Vagina (tissue), 2 donors: ENCODE measurements at places on chromosomes 2 and 18. TPM values are rescaled to one million over a fixed set of nuclear protein-coding genes. Genes with fewer than 3 reads are reported as not detected.

GRCh38 chr2:75527676-75528075, 33.1 kb downstream of the EVA1A start:
- H3K27ac ChIP-seq: no peak overlapping the region
- no peaks in the 10 kb centered on the region for H3K36me3 ChIP-seq
- no peak for DNase-seq
- no peak overlapping the region for H3K4me3 ChIP-seq
- H3K4me1 ChIP-seq: no peaks in the 10 kb centered on the region

- no peaks in the 10 kb centered on the region for H3K4me1 ChIP-seq
- H3K36me3 ChIP-seq: no peaks in the 10 kb centered on the region
- no peak for DNase-seq
These were observed 289.3 kb upstream of the ZSWIM2 start for GRCh38 chr2:187138265-187138664.

GRCh38 chr2:200609028-200609614, 23.3 kb downstream of the AOX1 start:
- H3K27ac ChIP-seq: no peak overlapping the region
- peaks cover 9% of the 10 kb centered on the region for H3K36me3 ChIP-seq
- no peaks in the 10 kb centered on the region for H3K27me3 ChIP-seq
- no peak for DNase-seq
- no peaks in the 10 kb centered on the region for H3K4me1 ChIP-seq

DNA sequence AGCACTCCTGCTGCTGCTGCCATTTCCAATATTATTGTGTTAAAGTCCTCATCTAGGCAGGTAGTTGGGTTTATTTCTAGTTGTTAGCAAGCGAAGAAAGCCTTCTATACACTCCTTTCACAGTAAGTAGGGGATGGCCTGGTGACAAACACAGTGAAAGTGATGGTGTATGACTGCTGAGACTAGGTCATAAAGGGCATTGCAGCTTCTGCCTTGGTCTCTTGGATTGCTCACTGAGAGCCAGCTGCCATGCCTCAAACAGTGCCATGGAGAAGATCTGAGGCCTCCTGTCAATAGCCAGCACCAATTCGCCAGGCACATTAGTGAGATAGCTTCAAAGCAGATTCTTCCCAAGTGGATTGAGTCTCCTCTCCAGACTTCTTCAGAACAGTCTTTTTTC, 27.6 kb upstream of the MSTN start:
- no peak overlapping the region for H3K27ac ChIP-seq
- no peak overlapping the region for H3K4me3 ChIP-seq
- no peaks in the 10 kb centered on the region for H3K4me1 ChIP-seq
- no peak for DNase-seq

- H3K27ac ChIP-seq: no peak overlapping the region
- no peak for DNase-seq
These were observed 21.1 kb upstream of the CPO start for GRCh38 chr2:206918263-206918662.

DNA sequence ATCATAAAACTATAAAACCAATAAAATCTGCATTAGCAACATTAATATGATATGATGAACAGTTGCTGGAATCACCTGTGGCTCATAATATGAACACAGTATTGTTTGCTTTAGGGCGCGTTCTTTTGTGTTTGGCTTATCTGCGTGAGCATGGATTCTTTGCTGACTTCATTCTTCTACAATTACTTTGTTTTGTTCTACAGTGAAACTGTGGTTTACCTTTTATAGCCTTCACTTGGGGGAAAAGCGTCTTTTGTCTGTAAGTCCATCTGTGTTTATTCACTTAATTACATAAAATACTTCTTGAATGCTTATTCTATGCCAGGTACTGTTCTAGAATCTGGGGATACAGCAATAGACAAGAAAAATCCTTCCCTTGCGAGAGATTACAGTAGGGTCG, 74.0 kb upstream of the SEC11C start:
- H3K4me3 ChIP-seq: no peak overlapping the region
- H3K4me1 ChIP-seq: no peaks in the 10 kb centered on the region
- H3K27ac ChIP-seq: no peak overlapping the region

DNA sequence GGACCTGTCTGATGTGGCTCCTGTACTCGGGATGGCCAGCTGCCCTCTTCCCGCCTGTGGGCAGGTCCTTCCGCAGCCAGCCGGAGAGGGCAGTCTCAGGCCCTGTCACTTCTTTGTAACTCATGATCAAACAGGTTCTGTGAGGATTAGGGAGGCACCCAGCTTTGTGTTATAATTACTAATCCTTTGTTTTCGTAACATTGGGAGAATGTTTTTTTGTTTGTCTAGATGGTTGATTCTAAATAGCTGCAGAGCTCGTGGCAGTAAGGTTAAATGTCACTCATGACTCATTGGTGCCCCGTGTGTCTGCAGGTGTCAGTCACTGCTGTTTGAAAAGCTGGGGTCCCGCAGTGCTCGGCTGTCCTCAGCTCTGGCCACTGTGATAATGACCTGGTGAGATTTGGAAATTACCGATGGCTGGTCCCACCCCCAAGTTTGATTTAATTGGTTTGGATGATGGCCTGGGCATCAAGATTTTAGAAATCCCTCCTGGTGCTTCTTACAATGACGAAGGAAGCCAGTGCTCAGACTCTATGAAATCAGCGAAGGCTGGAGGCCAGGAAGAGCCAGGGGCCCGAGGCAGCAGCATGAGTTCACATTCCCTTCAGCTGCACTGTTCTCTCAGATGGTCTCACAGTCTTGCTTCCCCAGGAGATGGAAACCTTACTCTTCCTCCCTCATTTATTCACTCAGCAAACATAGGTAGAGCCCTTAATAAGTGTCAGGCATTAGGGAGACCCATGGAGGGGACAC, 172.8 kb downstream of the VAPA start:
- H3K4me3 ChIP-seq: no peak overlapping the region
- H3K27me3 ChIP-seq: no peaks in the 10 kb centered on the region
- H3K4me1 ChIP-seq: no peaks in the 10 kb centered on the region
- no peak for DNase-seq
- H3K27ac ChIP-seq: no peak overlapping the region

- H3K27ac ChIP-seq: no peak overlapping the region
- no peak for DNase-seq
- H3K4me1 ChIP-seq: peaks cover 8% of the 10 kb centered on the region
- no peaks in the 10 kb centered on the region for H3K36me3 ChIP-seq
- H3K4me3 ChIP-seq: no peak overlapping the region
These were observed 136.2 kb upstream of the CDCA7 start for GRCh38 chr2:173218326-173219056.

- no peak overlapping the region for H3K27ac ChIP-seq
- no peaks in the 10 kb centered on the region for H3K36me3 ChIP-seq
- H3K4me1 ChIP-seq: no peaks in the 10 kb centered on the region
- no peak overlapping the region for H3K4me3 ChIP-seq
- no peak for DNase-seq
These were observed 222.9 kb downstream of the STK39 start for GRCh38 chr2:168024459-168024858.

DNA sequence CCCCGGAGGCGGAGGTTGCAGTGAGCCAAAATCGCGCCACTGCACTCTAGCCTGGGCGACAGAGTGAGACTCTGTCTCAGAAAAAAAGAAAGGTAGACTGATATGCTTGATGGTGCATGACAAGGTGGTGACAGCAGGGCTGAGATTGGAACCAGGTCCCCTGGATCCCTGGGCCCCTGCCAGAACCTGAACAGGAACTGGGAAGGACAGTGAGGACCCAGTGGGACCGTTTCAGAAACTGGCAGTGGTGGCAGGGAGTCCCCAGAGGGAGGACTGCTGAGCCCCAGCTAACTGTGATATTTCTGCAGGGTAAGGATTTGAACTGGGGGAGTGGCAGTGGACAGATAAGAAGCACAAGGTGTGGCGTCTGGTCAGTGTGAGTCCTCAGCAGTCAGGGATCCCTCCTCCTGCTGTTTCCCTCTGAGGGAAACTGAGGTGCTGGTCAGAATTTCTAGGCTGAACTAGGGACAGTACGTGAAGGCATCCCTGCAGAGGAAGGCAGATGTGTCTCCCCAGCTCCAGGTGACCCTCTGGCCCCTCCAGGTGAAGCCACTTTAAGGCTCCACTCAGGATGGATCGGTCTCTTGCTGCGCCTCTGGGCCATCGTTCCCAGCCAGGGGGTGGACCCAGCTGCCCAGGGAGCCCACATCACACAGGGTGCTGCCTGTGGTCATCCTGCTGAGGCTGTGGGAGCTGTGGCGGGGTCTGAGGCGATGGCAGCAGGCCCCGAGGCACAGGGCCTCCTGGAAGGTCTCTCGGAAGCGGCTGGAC, 5.6 kb downstream of the NMUR1 start:
- no peaks in the 10 kb centered on the region for H3K27me3 ChIP-seq
- H3K4me1 ChIP-seq: peaks cover 1% of the 10 kb centered on the region
- no peak for DNase-seq
- H3K27ac ChIP-seq: no peak overlapping the region

DNA sequence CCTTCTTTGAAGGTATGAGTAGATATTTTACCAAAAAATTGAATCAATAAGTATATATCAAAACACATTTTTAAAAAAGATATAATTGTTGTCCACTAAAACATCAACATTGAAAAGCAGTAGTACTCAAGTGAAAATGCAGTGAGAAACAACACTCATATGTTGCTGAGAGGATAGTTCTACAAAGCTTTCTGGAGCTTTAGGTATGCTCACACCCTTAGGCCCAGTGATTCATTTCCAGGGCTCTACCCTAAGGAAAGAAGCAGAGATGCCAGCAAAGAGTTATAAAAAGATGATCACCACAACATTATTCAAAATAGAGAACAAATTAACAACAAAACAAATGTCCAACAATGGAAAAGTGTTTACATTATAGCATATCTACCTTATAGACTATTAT, 197.3 kb upstream of the CCDC150 start:
- DNase-seq: no peak
- no peaks in the 10 kb centered on the region for H3K36me3 ChIP-seq
- H3K27me3 ChIP-seq: no peaks in the 10 kb centered on the region
- H3K4me3 ChIP-seq: no peak overlapping the region
- no peaks in the 10 kb centered on the region for H3K4me1 ChIP-seq
- H3K27ac ChIP-seq: no peak overlapping the region

DNA sequence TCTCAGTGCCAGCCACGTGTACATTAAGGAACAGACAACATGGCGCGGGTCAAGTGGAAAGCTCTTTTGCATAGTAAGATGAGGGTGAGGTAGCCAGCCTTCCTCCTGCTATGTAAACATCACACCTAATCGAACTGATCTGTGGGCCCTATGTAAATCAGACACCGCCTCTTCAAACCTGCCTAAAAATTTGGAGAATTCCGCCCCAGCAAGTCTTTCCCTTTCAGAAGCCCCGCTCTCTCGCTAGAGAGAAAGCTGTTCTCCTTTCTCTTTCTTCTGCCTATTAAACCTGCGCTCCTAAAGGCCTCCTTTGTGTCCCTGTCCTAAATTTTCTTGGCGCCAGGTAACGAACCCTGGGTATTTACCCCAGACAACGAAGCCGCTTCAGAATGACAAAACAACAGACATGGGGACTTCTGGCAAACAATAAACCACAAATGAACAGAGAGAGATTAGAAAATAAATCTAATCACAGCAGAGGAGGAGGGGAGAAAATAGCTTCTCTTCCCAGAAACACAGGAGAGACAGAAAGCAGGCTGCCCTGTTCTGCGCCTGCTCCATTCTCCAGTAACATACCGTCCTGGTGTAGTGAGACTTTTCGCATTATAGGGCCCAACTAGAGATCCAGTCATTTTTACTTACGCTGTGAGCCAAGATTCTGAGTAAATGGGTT, 31.9 kb upstream of the CYP1B1 start:
- peak overlapping the region; percentile 74 for H3K27ac ChIP-seq
- no peaks in the 10 kb centered on the region for H3K36me3 ChIP-seq
- H3K4me1 ChIP-seq: peaks cover 26% of the 10 kb centered on the region
- no peak for DNase-seq

DNA sequence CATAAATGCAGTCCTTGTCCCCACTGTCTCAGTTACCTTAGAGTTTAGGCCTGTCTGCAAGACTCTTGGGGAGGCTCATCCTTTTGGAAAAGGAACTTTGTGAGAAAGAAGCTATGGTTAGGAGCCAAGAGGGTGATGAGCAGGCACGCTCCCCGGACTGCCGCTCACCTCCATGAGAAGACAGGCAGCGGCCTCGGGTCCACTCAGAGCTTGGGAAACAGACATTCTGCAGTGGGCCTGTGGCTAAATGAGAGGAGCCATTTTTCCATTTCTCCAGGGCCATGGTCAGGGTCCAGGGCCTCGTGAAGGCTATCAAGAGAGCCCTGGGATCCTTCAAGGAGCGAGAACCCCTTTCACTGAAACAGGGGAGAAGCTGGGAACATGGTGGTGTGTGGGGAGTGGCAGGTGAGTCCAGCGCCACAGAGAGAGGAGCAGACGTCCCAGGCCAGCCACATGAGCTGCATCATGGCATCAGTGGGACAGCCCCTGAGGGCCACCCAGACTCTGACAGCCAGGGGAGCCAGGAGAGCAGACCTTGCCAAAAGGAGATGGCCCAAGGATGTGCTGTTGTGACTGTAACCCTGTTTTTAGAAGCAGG, 4.0 kb upstream of the TEX51 start:
- DNase-seq: peak; percentile 74
- H3K27me3 ChIP-seq: no peaks in the 10 kb centered on the region
- no peak overlapping the region for H3K27ac ChIP-seq
- H3K4me1 ChIP-seq: no peaks in the 10 kb centered on the region
- no peak overlapping the region for H3K4me3 ChIP-seq

- H3K4me1 ChIP-seq: peaks cover 30% of the 10 kb centered on the region
- peaks cover 15% of the 10 kb centered on the region for H3K36me3 ChIP-seq
- no peaks in the 10 kb centered on the region for H3K27me3 ChIP-seq
- H3K27ac ChIP-seq: peak overlapping the region; percentile 83
- DNase-seq: no peak
These were observed 7.3 kb upstream of the PRLH start for GRCh38 chr2:237558961-237559641.

- H3K4me1 ChIP-seq: peaks cover 6% of the 10 kb centered on the region
- H3K27me3 ChIP-seq: no peaks in the 10 kb centered on the region
- H3K36me3 ChIP-seq: no peaks in the 10 kb centered on the region
- H3K4me3 ChIP-seq: no peak overlapping the region
- no peak for DNase-seq
- no peak overlapping the region for H3K27ac ChIP-seq
These were observed 323.3 kb downstream of the TGIF1 start for GRCh38 chr18:3773303-3773702.

- DNase-seq: no peak
- H3K4me1 ChIP-seq: peaks cover 12% of the 10 kb centered on the region
- no peaks in the 10 kb centered on the region for H3K27me3 ChIP-seq
- H3K27ac ChIP-seq: no peak overlapping the region
- no peak overlapping the region for H3K4me3 ChIP-seq
- H3K36me3 ChIP-seq: peaks cover 39% of the 10 kb centered on the region
These were observed 33.7 kb downstream of the MTERF4 start for GRCh38 chr2:241068136-241068941.

- H3K27me3 ChIP-seq: no peaks in the 10 kb centered on the region
- no peak overlapping the region for H3K27ac ChIP-seq
- H3K4me1 ChIP-seq: peaks cover 6% of the 10 kb centered on the region
- DNase-seq: no peak
- no peak overlapping the region for H3K4me3 ChIP-seq
These were observed 249.9 kb upstream of the SP5 start for GRCh38 chr2:170465241-170465640.

- H3K4me1 ChIP-seq: no peaks in the 10 kb centered on the region
- no peaks in the 10 kb centered on the region for H3K36me3 ChIP-seq
- no peaks in the 10 kb centered on the region for H3K27me3 ChIP-seq
- H3K4me3 ChIP-seq: no peak overlapping the region
These were observed 345.6 kb downstream of the GRB14 start for GRCh38 chr2:164275659-164276058.

Gene KLHL41
- total RNA-seq: 0.49 TPM

Gene HOXD12
- total RNA-seq: 1.7 TPM

Gene RUFY4
- not detected for total RNA-seq

Gene ERMN
- total RNA-seq: not detected

Gene DCDC2C
- not detected for total RNA-seq

Gene KATNAL2
- 5.2 TPM for total RNA-seq

Gene COPS8
- 46.9 TPM for total RNA-seq

Gene RGPD6
- total RNA-seq: 42.5 TPM

Gene KCTD1
- 46.9 TPM for total RNA-seq

Gene LYPD6
- 0.25 TPM for total RNA-seq

Gene PROKR1
- total RNA-seq: not detected

Gene MAL
- 71.0 TPM for total RNA-seq

Gene ASXL3
- total RNA-seq: 5.9 TPM
